ENCODE measurements at places on chromosomes 1 and 21.

GRCh38 chr1:243508943-243509342 is 253.1 kb downstream of the SDCCAG8 start:
- DNase-seq: no peak

GRCh38 chr1:207763091-207763490 is 11.2 kb downstream of the CD46 start:
- no peak for DNase-seq

GRCh38 chr1:68745451-68745850 is 248.6 kb upstream of the DEPDC1 start:
- no peak for DNase-seq

DNA sequence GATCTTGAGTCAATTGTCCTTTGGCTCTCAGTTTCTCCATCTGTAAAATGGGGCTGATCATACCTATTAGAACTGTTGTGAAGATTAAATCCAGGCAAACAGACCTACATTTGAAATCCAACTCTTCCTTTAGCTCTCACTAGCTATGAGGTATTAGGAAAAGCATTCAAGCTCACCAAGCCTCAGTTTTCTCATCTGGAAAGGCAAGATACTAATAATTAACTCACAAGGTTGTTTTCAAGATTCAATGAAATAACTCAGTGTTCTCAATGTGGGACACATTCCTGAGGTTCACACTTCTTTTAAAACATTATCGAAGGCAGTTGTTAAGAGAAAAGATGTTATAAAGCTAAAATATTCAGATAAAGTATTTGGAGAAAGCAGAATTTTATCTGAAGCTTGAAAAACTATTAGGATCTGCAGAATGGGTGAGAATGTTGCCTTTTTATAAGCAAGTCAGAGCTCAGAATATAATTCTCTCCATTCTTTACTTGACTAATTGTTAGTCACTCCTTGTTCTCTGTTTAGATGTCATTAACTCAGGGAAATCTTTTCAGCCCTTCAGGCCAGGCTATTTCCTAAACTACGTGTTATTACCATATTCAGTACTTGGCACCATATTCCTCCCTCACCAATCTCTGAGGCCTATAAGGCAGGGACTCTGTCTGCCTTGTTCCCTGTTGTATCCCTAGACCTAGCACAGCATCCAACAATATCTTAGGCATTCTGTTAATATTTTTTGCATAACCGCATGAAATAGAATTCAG is 72.0 kb upstream of the VAV3 start:
- no peak for DNase-seq

GRCh38 chr1:232554409-232554808 is 75.5 kb downstream of the SIPA1L2 start:
- no peak for DNase-seq

Measured in activated naive CD4-positive, alpha-beta T cell (primary cell).